ENCODE measurements at places on chromosomes 1 and 21. TPM values are rescaled to one million over a fixed set of nuclear protein-coding genes. Genes with fewer than 3 reads are reported as not detected.

Gene AK4
- 4.8 TPM for total RNA-seq

Gene PCP4
- 1.2 TPM for total RNA-seq

DNA sequence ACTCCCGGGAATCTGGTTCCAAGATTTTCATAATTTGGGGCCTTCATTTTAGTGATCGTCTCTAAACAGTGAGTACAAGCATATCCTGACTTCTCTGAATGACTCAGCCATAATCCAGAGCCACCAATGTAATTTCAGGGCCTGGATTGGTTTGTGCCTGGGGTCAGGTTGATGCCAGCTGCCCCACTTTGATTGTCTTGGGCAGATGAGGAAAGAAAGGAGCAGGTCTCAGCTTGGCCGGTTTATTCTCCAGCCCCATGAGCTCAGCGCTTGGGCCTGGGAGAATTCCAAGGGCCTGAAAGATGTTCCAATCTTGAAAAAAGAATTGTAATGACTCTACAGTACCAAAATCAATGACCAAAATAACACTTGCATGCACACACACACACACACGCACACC is 71.2 kb upstream of the ECE1 start:
- DNase-seq = no peak

DNA sequence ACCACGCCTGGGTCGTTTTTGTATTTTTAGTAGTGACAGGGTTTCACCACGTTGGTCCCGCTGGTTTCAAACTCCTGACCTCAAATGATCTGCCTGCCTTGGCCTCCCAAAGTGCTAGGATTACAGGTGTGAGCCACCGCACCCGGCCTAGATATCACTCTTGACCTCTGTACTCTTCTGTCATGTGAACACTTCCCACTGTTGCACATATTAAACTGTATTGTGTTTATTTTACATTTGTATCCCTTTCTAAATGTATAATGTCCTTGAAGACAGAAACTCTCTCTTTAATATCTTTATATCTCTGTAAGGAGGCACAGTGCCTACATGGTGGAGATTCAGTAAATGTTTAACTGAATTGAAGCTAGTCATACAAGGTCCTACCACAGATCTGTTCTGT is 19.3 kb upstream of the PSMD4 start:
- no peak for DNase-seq

- DNase-seq = no peak
These were observed 5.2 kb downstream of the TMCC2 start for GRCh38 chr1:205232945-205233397.

- DNase-seq = no peak
These were observed 141.7 kb upstream of the SOD1 start for GRCh38 chr21:31517664-31518414.

GRCh38 chr1:154191990-154192461 is at the start of gene TPM3:
Gene TPM3 (minus strand): TSS chr1:154192100. CDS start chr1:154192018, 82 bp downstream.
- no peak for DNase-seq

DNA sequence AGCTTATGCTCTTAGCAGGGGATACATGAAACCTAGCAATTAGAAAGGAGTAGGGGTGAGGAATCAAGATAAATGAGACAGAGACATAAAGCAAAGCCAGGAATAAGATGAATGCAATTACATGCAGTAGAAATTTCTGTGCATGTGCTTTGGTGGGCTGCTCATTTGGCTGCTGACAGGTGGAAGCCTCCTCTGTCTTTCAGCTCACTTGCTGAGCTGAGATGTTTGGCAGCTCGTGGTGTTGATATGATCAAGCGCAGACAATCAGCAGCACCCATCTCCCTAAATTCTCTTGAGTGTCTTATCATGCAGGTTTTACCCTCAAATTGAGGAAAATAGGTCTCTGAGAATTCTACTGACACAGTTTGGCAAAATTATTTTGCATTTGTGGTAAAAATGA is 108.3 kb upstream of the CD34 start:
- DNase-seq = no peak

- no peak for DNase-seq
These were observed 3.2 kb downstream of the TEX35 start for GRCh38 chr1:178516110-178516509.

- DNase-seq = no peak
These were observed 17.6 kb upstream of the IFI6 start for GRCh38 chr1:27689423-27690173.

GRCh38 chr1:234463749-234464148 is 15.2 kb downstream of the TARBP1 start:
- DNase-seq = no peak

DNA sequence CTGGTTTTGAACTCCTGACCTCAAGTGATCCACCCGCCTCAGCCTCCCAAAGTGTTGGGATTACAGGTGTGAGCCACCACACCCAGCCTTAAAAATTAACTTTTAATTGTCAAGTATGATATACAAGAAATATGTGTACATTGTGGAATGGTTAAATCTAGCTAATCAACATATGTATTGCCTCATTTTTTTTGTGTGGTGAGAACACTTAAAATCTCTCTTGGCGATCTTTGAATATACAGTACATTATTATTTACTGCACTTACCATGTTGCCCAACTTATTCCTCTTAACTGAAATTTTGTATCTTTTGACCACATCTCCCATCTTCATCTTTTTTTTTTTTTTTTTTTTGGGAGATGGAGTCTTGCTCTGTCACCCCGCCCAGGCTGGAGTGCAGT is 23.3 kb downstream of the THRAP3 start:
- DNase-seq = no peak

- no peak for DNase-seq
These were observed 141.8 kb downstream of the HIVEP3 start for GRCh38 chr1:41776891-41777441.

- DNase-seq = no peak
These were observed 23.5 kb upstream of the WNT4 start for GRCh38 chr1:22166439-22166838.

DNA sequence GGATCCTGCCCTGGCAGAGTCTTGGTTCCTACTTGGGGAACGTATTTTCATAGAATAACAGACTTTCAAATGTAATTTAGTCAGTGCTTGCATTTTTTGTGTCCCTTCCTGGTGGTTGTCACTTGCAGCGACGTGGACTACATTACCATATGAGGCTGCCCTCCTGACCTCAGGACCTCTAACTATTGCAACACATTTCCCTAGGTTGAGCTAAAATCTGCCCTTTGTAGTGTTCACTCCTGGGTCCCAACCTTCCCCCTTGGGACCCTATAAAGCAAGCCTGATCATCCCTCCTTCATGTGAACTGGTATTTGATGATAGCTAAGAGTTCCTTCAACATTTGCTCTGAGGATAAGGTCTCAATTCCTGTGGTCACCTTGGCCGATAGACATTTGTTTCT is 95.6 kb upstream of the CACNA1E start:
- DNase-seq = no peak

GRCh38 chr1:37726751-37727585 is 34.7 kb downstream of the CDCA8 start:
- DNase-seq = no peak
